ENCODE measurements at places on chromosomes 6 and 20.
A peak's percentile ranks its signal among the peaks of the same experiment; 100 is the strongest.

DNA sequence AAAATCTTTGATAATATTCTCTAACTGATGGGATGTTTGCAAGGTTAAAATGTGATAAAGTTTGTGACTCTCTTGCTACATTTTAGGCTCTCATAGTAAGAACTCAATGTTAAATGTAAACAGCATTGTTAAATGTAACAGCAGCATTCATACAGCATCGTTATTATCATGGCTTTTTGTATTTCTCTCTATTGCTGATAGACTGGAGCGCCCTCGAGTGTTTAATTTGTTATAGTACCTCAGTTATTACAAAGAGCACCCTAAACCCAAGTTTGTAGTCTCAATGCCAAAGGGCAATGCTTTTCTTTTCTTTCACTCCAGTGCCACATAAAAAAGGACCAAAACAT lies 14.9 kb upstream of the TTPAL start:
- DNase-seq = no peak

DNA sequence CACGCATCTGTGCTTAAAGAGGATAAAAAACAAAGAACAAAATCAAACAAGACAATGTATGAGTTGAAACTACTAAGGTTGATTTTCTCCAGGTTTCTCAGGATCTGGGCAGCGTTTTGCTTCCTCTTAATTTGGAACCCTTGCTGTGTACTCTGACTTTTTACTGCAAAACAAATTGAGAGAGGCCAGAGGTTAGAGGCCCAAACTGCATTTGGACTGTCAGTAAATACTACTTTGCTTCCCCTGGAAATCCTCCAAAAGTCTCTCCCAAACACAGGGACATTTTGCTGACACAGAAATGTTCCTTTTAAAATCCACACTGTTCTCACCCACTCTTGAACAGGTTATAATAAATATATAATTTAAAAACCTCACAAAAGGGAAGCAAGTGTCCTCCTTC lies 1.1 kb downstream of the ARG1 start:
- DNase-seq = no peak

DNA sequence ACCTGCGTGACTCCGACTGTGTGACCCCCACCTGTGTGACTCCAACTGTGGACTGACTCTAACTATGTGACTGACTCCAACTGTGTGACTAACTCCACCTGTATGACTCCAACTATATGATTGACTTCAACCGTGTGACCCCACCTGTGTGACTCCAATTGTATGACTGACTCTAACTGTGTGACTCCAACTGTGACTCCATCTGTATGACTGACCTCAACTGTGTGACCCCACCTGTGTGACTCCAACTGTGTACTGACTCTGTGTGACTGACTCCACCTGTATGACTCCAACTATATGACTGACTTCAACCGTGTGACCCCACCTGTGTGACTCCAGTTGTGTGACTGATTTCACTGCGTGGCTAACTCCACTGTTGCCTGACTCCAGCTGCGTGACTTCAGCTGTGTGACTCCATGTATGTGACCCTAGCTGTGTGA lies 38.6 kb downstream of the SYNJ2 start:
- DNase-seq = no peak

- DNase-seq = peak; percentile 88
These were observed 175.6 kb upstream of the MYLIP start for GRCh38 chr6:15953152-15953880.

DNA sequence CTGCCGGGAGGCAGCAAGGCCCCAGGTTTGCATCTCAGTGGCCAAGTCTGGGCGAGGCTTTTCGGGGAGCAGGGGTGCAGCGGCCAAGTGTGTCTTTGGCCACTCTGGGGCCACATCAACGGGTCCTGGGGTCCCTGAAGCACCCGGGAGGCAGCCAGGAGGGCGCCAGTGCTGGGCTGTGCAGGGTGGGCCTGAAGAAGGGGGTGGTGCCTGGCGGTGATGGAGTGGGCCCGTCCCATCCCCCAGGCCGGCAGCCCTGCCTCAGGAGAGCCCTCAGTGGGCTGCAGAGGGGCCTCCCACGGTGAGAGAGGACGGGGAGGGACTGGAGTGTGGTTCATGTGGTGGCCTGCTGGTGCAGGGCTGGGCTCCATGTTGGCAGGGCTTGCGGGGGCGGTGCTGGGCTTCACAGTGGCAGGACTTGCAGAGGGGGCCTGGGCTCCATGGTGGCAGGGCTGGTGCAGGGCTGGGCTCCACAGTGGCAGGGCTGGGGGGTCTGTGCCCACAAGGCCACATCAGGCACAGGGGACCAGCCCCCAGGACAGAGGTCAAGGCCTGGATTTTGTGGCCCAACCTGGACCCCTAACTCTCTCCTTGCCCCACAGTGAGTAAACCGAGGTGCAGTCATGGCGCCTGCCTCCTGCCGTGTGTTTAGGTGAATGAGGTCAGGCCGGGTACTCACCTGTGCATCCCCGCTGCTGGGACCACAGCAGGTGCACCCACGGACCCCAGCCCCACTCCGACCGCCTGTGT lies 10.5 kb upstream of the BHLHE23 start:
- no peak for DNase-seq

- no peak for DNase-seq
These were observed 74.3 kb upstream of the SYNDIG1 start for GRCh38 chr20:24395151-24395550.

DNA sequence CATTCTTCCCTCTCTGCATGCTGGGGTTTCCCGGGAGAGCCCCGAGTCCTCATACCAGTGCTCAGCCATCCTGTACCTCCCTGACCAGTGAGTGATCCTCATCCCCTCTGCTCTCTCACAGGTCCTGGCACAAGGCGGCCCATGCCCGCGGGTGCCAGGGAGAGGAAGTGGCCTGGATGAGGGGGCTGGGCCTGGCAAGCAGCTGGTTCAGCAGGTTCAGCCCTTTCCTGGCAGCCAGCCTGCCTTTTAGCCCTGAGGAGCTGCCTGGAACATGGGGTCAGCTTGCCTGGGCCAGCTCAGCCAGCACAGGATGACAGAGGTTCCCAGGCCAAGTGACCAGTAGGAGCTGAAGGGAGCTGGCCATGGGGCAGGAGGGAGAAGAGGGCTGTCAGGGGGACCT lies 10.9 kb downstream of the MOCS1 start:
- DNase-seq = no peak

DNA sequence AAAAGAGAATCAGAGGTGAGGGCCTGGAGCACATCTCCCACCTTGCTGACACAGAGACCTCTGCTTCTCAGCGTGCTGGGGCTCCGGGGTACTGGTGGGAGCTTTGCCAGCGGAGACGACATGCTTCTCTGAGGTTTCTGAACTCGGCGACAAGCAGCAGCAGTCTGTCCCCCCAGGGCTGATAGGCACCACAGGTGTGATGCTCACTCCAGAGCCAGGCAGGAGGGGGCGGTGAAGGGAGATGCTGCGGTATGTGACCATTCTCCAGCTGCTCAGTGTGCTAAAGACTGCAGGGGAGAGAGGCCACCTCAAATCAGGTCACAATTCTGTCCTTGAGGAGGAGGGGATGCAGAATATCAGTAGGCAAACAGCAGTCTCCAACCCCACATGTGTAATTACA lies 219.9 kb downstream of the ALDH8A1 start:
- DNase-seq = no peak

DNA sequence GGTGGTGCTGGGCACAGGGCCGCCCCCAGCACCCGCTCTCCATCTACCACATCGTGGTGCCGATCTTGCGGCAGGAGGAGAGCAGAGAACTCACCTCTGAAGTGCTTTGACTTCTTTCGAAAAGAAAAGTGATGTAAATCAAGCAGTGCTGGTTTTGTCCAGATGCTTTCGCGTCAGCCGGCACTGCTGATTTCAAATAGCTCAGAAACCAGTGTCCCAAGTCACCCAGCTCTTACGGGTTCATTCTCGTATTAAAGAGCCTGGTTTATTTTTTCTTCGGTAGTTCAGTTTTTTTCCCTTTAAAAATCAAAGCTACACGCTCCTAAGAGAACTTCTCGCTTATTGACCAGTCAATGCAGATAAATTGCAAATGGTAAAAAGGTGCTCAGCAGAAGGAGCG lies 32.1 kb downstream of the MYT1 start:
- no peak for DNase-seq

DNA sequence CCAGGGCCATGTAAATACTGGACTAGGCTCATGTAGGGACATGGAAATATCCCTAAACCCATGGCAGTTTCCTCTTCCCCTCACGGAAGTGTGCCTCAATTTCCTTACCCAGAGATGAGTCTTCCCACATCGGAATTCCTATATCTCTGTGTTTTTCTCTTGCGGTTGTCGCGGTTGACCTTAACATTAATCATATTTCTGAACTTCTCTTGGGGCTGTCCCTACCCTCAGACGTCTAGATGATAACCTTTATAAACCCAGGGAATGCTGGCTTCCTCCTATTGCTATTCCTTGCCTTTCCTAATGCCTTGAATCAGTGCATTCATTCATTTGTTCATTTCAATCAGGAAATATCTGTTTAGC lies 160.1 kb downstream of the SASH1 start:
- no peak for DNase-seq

GRCh38 chr20:48171626-48172356 lies 386.5 kb upstream of the SULF2 start:
- peak; percentile 39 for DNase-seq

Data from fibroblast of skin of scalp (primary cell).